ENCODE measurements at places on chromosomes 16 and 17.

DNA sequence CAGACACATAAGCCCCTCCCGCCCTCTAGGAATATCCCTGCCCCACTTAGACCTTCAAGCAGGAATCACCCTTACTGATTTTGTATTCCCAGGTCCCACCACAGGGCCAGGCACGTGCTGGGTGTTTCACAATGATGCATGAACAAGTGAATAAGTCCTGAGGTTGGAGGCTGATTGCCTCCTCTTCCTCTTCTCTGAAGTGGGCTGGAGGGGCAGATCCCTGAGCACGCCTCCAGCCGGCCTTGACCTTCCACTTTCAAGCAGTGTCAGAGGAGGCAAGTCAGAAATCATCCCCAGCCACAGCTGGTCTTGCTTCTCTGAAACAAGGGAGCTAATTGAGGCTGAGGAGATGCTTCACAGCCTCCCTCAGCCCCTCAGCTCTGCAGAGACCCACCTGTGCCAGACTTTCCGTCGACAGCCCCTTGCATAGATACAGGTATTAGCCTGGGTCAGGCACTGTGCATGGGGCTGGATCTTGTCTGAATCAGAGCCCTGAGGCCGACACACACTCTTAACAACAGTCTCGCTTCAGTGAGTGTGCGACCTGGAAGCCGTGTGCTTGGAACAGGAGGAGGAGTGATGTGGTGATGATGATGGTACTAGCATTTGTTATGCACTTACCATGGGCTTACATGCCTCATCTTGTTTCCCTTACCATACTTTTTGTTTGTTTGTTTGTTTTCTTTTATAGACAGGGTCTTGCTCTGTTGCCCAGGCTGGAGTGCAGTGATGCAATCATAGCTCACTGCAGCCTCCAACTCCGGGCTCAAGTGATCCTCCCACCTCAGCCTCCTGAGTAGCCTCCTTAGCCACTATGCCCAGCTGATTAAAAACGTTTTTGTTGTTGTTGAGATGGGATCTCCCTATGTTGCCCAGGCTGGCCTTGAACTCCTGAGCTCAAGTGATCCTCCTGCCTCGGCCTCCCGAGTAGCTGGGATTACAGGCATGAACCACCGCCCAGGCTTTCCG, 15.0 kb downstream of the MRM1 start:
- DNase-seq, result no peak

- peak; percentile 46 for DNase-seq
Observed at GRCh38 chr17:19645734-19646201, 2.8 kb upstream of the ALDH3A2 start.

- DNase-seq, result no peak
Observed at GRCh38 chr16:78425891-78426510, 326.5 kb downstream of the WWOX start.

DNA sequence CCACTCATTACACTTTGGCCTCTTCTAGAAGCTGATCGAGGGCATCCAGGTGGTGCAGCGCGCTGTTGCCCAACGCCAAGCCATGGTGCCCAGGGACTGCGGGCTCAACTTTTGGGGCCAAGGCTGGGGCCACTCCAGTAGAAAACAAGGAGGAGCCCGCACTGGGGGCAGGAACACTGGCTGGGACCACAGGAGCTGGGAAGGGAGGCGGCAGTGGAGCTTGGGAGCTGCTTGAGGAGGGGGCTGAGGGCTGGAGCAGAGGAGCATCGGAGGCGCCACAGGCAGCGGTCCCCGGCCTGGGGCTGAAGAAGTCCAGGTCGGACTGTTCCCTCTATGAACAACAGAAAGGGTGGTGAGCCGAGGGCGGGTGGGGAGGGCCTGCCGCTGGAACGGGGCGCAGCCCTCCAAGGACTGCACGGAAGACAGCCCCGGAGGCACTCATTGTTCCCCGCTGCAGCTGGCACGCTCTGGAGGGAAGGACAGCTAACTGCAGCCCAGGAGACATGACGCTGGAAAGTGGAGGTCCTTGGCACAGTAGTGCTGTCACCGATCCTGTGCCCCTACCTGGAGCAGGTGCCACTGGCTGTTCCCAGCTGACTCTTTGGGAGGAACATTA, 21.5 kb downstream of the GGA3 start:
- no peak for DNase-seq

DNA sequence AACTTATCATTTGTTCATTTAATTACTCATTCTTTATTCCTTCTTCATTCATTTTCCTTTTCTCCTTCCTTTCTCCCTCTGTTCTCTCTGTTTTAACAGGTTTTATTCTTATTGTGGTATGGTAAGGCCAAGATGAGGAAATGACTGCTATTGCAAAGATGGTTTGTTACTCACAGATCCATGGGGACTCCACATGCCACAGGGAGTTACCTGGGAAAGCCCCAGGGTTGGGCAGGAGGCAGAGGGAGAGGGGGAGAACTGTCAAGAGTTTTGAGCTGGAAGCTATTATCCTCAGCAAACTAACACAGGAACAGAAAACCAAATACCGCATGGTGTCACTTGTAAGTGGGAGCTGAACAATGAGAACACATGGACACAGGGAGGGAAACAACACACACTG, 453.3 kb downstream of the WWOX start:
- peak; percentile 80 for DNase-seq

- DNase-seq, result peak; percentile 68
Observed at GRCh38 chr16:10688726-10689125, 6.0 kb downstream of the TEKT5 start.

DNA sequence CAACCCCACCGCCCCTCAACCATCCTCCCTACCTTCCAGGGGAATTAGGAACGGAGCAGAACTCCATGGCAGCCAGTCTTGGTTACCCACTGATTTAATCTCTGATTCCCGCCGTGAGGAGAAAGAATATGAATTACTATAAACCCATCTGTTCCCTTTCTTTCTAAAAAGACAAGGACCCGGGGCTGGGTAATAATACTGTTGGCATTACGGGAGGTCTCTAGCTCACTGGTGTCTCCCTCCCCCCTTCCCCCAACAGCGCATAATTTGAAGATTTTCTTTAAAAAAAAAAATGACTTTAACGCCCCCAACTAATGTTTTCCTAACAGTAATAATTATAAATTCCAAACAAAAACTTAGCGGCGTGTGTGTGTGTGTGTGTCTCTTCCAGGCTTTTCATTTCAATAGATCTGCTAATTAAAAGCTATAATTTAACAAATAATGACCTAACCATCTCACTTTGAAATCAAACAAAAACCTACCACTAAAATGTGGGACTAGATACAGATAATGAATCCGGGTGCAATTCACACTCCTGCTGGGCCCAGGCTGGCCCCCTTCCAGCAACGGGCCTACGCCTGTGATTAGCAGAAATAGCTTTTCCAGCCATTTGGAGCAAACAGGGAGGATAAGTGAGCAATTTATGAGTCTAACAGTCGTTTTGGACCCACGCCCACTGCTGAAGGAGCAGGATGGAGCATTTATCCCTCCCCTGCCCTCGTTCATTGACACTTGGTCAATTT, 18.2 kb upstream of the BHLHA9 start:
- no peak for DNase-seq
